ENCODE measurements at places on chromosomes 1 and 21.

DNA sequence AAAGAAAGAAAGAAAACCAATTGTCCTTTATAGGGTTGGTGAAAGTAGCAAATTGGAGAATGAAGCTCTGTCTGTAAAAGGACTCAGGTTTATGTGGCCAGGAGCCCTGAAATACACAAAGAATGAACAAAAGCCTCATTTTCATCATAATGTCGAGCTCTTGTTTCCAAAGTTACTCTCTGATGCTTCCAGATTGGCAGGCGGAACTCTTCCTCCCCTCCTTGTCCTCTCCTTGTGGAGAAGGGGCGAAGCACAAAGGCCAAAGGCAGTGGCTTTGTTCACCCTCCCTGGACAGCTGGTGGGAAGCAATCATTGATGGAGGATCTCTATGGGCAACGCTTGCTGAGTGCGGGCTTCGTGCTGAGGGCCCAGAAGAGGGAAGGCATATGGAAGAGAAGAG is 5.6 kb downstream of the CA6 start:
- no peaks in the 10 kb centered on the region for H3K27me3 ChIP-seq
- H3K27ac ChIP-seq, result no peak overlapping the region
- H3K36me3 ChIP-seq, result no peaks in the 10 kb centered on the region
- DNase-seq, result no peak
- no peaks in the 10 kb centered on the region for H3K4me1 ChIP-seq

DNA sequence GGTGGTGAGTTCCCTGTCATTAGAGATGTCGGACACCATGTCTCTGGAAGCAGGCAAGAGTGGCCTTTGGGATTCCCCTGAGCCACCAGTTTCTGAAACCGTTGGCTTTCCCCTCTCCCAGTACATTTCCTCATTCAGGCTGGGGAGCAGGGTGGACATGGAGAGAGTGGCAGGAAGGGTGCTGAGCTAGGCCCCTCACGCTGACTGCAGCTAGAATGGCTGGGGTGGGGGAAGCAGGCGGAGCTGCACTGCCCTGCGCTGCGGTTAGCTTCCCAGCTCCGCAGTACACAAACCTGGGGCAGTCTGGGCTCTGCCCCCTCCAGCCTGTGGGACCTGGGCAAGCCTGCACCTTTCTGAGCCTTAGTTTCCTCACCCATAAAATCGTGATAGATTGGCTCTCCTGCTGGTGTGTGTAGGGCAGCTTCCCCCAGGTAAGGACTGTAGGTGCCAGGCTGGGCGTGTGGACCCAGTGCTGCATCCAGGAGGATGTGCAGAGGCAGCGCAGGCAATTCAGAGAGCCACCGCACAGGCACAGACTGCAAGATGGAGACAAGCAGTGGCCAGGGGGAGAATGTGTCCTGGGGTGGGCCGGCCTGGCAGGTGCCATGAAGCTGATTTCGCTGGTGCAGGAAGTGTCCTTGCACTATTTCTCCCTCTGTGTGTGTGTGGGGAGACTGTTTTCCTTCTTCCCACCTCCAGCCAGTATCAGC is 3.0 kb downstream of the PLA2G2F start:
- DNase-seq, result no peak
- no peaks in the 10 kb centered on the region for H3K27me3 ChIP-seq
- no peaks in the 10 kb centered on the region for H3K4me1 ChIP-seq
- no peaks in the 10 kb centered on the region for H3K36me3 ChIP-seq
- no peak overlapping the region for H3K27ac ChIP-seq

DNA sequence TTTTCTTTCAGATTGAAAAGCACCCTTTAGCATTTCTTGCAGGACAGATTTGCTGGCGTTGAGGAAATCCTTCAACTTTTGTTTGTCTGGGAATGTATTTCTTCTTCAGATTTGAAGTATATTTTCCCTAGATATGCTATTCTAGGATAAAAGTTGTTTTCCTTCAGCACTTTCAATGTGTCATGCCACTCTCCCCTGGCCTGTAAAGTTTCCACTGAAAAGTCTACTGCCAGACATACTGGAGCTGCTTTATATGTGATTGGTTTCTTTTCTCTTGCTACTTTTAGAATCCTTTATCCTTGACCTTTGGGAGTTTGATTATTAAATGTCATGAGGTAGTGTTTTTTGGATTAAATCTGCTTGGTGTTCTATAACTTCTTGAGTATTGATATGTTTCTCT is 44.2 kb upstream of the CD55 start:
- no peaks in the 10 kb centered on the region for H3K4me1 ChIP-seq
- no peak overlapping the region for H3K4me3 ChIP-seq
- no peaks in the 10 kb centered on the region for H3K36me3 ChIP-seq
- no peaks in the 10 kb centered on the region for H3K27me3 ChIP-seq
- H3K27ac ChIP-seq, result no peak overlapping the region
- DNase-seq, result no peak

GRCh38 chr1:36323636-36324352 is at the start of gene EVA1B:
EVA1B (minus strand) TSS chr1:36323645; CDS start chr1:36323037, 608 bp downstream.
- peak; percentile 97 for DNase-seq
- no peaks in the 10 kb centered on the region for H3K27me3 ChIP-seq
- H3K27ac ChIP-seq, result peak within 1 kb of the TSS; percentile 71
- H3K36me3 ChIP-seq, result no peaks in the 10 kb centered on the region
- peaks cover 17% of the 10 kb centered on the region for H3K4me1 ChIP-seq

- no peaks in the 10 kb centered on the region for H3K4me1 ChIP-seq
- no peaks in the 10 kb centered on the region for H3K27me3 ChIP-seq
- H3K36me3 ChIP-seq, result peaks cover 18% of the 10 kb centered on the region
- no peak for DNase-seq
- H3K4me3 ChIP-seq, result no peak overlapping the region
- no peak overlapping the region for H3K27ac ChIP-seq
These were observed 22.8 kb downstream of the GABPA start for GRCh38 chr21:25757531-25757930.

DNA sequence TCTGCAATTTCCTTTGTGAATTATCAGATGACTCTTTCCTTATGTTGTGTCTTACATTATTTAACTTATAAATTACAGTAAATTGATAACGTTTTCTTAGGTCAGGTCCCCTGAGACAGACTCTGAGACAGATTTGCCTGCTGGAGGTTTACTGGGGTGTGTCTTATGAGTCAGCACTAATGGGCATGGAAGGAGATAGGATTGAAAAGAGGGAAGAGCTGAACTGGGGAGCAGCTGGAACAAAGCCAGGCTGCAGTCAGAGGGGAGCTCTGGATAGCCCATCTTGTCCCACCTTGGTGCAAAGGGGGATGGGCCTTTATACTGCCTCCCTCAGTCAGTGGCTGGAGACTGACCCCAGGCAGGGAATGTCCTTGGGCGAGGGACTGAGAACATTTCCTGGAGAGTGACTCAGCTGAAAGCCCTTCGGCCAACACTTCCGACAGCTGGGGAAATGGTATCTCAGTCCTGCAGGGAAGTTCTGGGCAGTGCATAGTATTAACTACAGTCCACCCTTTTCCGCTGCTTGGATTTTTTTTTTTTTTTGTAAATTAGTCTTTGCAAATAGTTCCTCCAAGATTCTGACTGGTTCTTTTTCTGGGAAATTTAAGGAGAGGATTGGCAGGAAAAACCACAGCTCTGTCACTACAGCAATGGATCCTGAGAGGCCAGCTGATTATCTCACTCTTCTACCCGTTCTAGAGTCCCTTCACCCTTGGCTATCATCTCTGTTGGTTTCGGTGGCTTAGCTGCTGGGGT is 39.1 kb upstream of the CDC42BPA start:
- H3K4me3 ChIP-seq, result no peak overlapping the region
- H3K4me1 ChIP-seq, result peaks cover 9% of the 10 kb centered on the region
- peak overlapping the region; percentile 52 for H3K27ac ChIP-seq
- peak; percentile 92 for DNase-seq
- H3K36me3 ChIP-seq, result no peaks in the 10 kb centered on the region

DNA sequence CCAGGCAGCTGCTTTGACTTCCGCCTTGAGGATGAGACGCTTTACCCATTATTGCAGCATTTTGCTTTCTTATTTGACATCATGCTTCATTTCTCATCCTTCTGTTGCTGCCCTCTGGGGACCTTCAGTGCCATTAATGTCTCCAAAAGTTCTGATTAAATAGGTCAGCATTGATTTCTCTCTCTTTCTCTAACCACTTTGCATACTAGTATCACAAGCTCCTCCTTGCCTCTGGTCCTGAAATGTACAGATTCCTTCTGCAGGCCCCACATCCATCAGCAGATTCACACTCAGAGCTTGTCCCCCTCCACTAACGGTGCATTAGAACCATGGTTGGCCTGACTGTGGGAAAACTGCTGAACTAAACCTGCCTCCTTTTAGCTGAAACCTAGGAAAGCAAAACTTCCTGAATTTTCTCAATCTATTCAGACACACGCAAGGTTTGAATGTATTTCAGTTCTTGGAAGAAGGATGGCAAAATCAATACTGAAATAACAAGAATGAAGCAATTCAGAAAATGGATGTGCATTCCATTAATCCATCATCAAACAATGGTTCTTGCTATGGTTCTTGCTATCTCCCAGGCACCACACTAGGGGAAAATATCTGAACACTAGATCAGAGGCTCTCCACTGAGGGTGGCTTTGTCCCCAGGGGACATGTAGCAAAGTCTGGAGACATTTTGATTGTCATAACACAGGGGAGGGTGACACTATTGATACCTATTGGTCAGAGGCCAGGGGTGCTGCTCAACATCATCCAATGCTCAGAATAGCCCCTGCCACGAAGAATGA is 154.5 kb downstream of the PCP4 start:
- no peaks in the 10 kb centered on the region for H3K27me3 ChIP-seq
- H3K4me3 ChIP-seq, result no peak overlapping the region
- no peaks in the 10 kb centered on the region for H3K4me1 ChIP-seq
- no peaks in the 10 kb centered on the region for H3K36me3 ChIP-seq

GRCh38 chr21:16570856-16571255 is 841.1 kb downstream of the USP25 start:
- DNase-seq, result no peak
- H3K36me3 ChIP-seq, result no peaks in the 10 kb centered on the region
- no peak overlapping the region for H3K27ac ChIP-seq
- H3K4me1 ChIP-seq, result peaks cover 2% of the 10 kb centered on the region
- no peak overlapping the region for H3K4me3 ChIP-seq

GRCh38 chr1:60413091-60413490 is 339.5 kb upstream of the C1orf87 start:
- H3K4me3 ChIP-seq, result no peak overlapping the region
- H3K4me1 ChIP-seq, result no peaks in the 10 kb centered on the region
- no peaks in the 10 kb centered on the region for H3K36me3 ChIP-seq
- H3K27ac ChIP-seq, result no peak overlapping the region
- no peak for DNase-seq

- no peaks in the 10 kb centered on the region for H3K36me3 ChIP-seq
- no peak for DNase-seq
- H3K4me3 ChIP-seq, result no peak overlapping the region
- no peaks in the 10 kb centered on the region for H3K4me1 ChIP-seq
- H3K27me3 ChIP-seq, result no peaks in the 10 kb centered on the region
- no peak overlapping the region for H3K27ac ChIP-seq
These were observed 53.6 kb upstream of the MUTYH start for GRCh38 chr1:45393718-45394302.

DNA sequence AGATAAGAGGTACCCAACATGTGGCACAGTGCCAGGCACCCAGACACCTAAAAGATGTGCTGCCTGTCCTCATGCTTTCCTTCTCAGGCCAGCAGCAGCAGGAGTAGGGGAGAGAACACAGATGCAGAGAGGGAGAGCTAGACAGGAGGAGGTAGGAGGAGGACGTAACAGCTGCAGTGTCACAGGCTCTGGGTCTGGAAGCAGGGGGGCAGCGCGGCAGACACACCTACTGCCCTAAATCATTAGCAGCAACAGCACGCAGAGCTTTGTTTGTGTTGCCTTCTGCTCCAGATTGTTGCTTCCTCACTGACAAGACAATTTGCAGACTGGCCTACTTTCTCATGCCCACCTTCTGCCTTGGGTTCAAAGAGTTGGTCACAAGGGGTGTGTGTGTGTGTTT is 196.7 kb upstream of the DAB1 start:
- no peak overlapping the region for H3K27ac ChIP-seq
- peak; percentile 62 for DNase-seq
- H3K36me3 ChIP-seq, result no peaks in the 10 kb centered on the region
- H3K4me1 ChIP-seq, result no peaks in the 10 kb centered on the region

GRCh38 chr1:77950873-77951272 is 28.0 kb downstream of the FUBP1 start:
- no peaks in the 10 kb centered on the region for H3K27me3 ChIP-seq
- no peak overlapping the region for H3K27ac ChIP-seq
- no peak for DNase-seq
- peaks cover 53% of the 10 kb centered on the region for H3K36me3 ChIP-seq
- H3K4me3 ChIP-seq, result no peak overlapping the region
